ENCODE measurements at places on chromosomes 1 and 21.

DNA sequence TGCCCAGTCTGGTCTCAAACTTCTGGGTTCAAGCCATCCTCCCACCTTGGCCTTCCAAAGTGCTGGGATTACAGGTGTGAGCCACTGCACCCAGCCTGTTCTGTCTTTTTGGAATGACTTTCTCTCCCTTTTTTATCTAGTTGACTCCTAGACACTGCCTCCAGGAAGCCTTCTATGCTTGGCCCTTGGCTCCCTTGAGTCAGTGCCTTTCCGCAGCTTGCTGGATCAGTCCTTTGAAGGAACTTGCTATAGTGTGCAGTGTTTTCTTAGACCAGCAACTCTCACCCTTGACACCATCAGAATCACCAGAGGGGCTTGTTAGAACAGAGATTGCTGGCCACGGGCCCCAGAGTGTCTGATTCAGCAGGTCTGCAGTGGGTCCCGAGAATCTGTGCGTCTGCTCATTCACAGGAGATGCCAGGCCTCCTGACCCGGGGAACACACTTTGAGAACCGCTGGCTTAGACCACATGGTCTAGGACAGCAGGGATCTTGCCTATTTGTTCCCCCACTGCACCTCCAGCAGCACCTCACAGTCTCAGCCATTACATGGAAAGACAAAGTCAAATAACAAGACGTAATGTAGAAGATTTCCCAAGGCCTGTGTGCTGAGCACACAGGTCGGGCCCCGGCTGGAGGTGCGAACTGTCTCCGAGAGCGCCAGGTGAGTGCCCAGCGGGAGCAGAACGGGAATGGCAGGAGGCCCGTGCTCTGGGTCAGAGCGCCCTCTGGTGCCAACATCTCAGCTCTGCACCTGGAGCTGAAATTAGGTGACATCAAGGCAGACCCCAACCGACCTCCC lies 27.4 kb upstream of the CTPS1 start:
- DNase-seq: peak; percentile 19

- no peak for DNase-seq
These were observed 15.8 kb upstream of the CAMK1G start for GRCh38 chr1:209567698-209568175.

DNA sequence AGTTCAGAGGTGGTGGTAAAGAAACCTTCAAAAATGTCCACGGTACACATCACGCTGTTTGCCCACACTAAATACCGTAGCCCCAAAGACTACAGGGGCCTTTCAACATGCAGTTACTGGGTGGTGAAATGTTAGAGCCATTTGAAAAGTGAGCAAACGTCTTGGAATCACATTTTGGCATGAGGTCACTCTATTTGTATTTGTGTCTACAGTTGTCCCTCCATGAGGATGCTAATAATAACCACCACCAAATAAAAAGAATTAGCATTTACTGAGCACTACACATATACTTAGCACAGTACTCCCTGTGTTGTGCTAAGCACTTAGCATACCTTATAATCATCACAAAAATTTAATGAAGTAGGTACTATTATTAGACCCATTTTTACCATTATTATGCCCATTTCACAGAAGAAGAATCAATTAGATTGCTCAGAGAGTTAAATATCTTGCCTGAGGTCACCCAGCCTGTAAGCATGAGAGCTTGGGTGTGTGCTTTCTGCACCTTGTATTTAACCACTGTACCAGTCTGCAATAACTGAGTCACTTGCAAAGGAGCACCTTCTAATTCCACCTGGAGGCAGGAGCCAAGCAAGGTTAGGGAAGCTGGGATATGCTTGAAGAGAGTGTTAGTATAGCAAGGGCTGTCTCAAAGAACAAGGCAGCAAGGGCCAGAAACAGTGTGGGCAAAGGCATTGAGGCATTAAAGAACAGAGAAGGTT lies 57.4 kb downstream of the DNTTIP2 start:
- no peak for DNase-seq

DNA sequence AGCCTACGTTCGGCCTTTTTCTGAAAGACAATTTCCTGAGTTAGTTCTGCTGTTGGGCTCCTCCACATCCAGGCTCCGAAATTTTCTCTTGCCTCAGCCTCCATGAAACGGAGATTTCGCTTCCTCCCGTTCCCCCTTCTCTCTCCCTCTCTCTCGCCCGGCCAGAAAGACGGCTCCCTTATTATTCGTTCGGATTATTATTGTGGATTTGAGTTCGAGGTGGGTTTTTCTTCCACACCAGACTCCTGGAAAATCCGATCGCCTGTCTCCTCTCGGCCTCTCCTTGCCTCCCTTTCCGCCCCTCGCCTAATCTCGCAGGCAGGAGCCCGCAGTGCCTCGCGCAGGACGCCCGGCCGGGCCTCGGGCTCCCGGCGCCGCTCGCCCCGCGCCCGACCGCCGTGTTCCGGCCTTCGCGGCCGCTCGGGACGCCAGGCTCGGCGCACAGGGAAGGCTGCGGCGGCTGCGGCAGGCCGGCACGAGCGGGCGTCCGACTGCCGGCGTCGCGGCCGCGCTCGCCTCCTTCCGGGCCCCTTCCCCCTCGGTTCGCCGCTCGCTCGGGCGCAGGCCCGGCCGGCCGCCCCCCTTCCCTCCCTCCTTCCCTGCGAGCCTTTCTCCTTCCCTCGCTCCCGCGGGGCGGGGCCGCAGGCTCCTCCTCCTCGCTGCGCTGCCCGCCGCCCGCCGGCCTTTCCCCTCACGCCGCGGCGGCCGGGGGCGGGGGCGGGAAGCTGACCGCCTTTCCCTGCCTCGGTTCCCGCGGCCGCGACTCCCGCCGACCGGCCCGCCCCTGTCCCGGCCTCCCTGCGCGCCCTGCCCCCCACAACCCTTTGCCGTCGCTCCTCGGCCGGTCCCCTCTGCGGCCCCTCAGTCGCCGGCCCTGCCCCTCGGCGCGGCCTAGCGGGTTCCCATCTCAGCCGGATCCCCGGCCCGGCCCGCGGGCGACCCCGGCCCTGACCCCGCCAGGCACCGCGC lies at the start of gene ARHGEF11:
TSS of gene ARHGEF11 (minus strand) at position 493 of the 969 bp plus-strand sequence. CDS start 1,412 bp downstream, outside the sequence.
- peak; percentile 17 for DNase-seq

- no peak for DNase-seq
These were observed 240.5 kb upstream of the MAP1LC3C start for GRCh38 chr1:242239398-242239797.

- DNase-seq: no peak
These were observed 101.7 kb upstream of the FGGY start for GRCh38 chr1:59195151-59195550.

DNA sequence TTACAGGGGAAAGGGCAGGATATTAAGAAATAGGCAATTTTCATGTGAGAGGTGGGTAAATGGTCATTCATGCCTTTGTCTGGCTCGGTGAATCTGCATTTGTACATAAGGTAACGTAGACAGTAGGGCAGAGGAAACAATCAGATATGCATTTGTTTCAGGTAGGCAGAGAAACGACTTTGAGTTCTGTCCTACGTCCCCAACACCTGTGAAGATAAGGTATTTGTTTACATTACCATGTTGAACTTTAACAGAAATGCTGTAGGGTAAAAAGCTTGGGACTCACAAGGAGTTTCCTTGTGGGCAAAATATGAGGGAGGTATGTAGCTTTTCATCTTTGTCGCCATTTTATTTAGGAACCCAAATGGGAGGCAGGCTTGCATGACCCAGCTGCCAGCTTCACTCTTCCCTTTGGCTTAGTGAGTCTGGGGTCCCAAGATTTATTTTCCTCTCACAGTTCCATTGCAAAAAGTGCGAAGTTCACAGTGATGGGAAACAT lies 31.4 kb downstream of the B3GALT5 start:
- no peak for DNase-seq

DNA sequence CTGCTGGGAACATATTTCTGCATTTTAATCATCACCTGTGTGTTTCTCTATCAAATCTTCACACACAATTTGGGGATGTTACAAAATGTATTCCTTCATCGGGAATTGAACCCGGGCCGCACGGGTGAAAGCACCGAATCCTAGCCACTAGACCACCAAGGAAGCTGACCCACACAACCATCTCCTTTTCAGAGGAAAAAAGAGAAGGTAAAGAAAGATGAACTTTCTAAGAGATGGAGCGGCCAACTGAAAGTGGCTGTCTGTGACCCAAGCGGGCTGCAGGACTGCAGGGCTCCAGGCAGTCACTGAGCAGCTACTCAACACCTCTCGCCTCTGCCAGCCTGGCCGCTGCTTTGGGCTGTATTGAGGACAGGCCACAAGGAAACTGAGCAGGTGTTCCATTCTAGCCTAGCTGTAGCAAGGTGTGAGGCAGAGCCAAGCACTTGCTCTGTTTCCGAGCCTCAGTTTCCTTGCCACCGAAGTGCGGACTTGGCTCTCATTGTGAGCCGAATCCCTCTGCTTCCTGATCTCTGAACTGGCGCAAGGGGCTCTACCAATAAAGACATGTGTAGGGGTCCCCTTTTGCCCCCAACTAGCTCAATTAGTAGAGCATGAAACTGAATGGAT lies 156.9 kb upstream of the NBPF11 start:
- no peak for DNase-seq

GRCh38 chr1:185528084-185528676 lies 206.0 kb upstream of the HMCN1 start:
- DNase-seq: no peak

GRCh38 chr1:116820369-116820768 lies 66.1 kb downstream of the CD2 start:
- DNase-seq: no peak

- no peak for DNase-seq
These were observed 55.7 kb upstream of the KIRREL1 start for GRCh38 chr1:157937744-157938143.

GRCh38 chr1:113207019-113207418 lies 134.0 kb downstream of the LRIG2 start:
- DNase-seq: no peak

DNA sequence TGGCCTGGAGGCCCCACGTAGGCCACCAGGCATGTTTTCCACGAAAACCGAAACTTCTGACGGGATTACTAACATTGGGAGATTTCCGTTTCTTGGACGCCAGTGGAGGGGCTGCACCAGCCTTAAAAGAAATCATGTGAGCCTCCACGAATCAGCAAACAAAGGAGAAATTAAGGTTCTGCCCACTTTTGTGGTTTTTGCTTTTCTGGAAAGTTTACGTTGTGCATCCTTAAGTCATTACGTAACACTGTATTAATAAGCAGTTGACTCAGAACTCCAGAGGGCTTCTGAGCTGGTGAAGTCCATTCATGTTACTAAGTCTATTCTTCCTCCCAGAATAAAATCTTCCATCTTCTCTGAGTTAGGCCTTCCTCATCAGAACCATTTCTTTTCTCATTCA lies 168.5 kb downstream of the PSMG1 start:
- no peak for DNase-seq

GRCh38 chr1:108643492-108644335 lies 17.2 kb downstream of the HENMT1 start:
- DNase-seq: peak; percentile 31

- no peak for DNase-seq
These were observed 327.3 kb downstream of the ZNF326 start for GRCh38 chr1:90322186-90322585.
